ENCODE measurements at places on chromosomes 3 and 15.
A peak's percentile ranks its signal among the peaks of the same experiment; 100 is the strongest.

DNA sequence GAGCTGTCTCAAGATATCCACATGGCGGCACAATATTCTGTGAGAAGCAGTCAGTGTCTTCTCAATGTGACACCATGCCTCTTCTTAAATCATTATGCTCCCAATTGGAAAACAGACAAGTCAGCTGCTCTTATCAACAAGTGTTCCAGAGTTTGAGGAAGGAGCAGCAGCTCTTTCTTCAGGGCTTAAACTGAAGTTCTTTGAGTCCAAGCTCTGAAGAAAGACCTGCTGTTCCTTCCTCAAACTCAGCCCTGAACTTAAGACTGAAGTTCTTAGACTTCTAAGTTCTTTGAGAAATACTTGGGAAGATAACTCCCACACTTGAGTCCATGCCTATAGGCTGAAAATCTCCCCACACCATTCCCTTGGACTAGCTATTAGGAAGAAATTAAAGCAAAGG lies 43.4 kb downstream of the NPTN start:
- DNase-seq: no peak

DNA sequence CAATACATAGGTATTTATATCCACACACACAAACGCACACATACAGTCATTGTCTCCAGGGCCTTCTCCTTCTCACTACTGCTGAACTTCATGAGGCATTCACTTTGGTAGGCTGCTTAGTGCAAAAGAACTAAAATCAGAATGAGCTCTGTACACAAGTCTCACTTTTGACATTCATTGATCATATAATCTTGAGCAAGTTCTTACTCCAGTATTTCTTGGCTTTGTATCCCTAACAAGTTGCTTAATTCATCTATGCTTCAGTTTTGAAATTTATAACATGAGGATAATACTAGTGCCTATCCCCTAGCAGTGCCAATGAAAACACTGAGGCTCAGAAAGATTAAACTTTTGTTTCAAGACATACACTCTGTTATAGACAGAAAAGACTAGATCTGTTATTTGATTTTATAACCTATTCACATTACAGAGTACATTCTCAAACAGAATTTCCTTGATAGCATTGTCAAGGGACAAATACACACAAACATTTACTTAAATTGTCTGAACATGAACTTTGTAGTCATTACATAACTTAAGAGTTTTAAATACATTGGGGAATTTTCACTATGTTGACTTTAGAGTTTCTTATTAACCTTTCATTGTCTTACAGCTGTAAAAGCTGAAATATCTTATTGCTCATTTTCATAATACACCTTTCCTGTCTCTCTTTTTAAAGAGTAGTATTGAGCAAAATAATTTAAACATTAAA lies 55.0 kb upstream of the SI start:
- DNase-seq: no peak

- DNase-seq: peak; percentile 32
Measured at GRCh38 chr15:67170143-67170925, 84.1 kb downstream of the AAGAB start.

DNA sequence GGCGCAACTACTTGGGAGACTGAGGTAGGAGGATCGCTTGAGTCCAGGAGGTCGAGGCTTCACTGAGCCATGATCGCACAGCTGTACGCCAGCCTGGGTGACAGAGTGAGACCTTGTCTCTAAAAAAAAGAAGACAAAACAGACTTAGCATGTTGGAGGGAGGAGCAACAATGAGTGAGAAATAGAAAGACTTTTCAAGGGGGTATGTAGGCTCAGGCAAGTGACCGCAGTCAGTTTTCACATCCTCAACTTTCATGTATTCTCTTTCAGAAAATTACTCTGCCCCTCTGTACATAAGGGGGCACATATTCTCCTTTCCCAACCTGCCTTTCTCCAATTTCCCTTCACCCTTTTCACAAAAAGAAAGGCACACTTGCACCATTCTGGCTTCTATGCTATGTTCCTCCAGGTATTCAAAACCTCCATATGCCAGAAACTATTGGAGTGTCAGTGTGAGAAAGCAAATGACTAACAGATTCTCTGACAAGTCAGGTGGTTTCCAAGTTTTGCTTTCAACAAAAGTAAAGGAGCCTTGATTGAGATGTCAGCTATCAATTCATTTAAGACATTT lies 7.6 kb downstream of the NSUN3 start:
- no peak for DNase-seq

DNA sequence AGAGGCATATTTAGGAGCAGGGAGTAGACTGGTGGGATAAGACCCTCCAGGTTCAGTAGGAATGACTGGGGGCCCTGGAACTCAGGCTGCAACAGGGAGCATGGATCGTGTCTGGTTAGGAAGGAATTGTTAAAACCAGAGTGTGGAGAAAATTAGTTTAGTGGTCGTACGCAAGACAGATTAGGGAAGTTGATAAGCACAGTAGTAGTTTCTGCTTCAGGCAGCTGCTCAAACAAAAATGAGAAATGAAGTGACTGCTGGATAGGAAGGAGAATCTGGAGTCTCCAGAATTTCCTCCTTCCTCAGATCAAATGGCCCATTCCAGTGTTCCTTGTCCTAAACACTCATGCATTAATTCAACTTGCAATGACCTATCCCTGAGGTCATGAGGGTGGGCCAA lies 11.2 kb downstream of the MYD88 start:
- no peak for DNase-seq

GRCh38 chr15:68829068-68829467 lies 8.4 kb upstream of the ANP32A start:
- no peak for DNase-seq

GRCh38 chr3:58837856-58838255 lies 171.3 kb upstream of the FAM3D start:
- DNase-seq: no peak

DNA sequence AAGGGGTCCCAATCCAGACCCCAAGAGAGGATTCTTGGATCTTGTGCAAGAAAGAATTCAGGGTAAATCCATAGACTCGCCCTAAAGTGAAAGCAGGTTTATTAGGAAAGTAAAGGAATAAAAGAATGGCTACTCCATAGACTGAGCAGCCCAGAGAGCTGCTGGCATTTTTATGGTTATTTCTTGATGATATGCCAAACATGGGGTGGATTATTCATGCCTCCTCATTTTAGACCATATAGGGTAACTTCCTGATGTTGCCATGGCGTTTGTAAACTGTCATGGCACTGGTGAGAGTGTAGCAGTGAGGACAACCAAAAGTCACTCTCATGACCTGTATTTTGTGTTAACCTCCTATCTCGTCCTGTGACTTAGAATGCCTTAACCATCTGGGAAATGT lies 142.2 kb downstream of the DOCK3 start:
- DNase-seq: no peak

- no peak for DNase-seq
Measured at GRCh38 chr15:55819397-55820034, 76.6 kb upstream of the PRTG start.

DNA sequence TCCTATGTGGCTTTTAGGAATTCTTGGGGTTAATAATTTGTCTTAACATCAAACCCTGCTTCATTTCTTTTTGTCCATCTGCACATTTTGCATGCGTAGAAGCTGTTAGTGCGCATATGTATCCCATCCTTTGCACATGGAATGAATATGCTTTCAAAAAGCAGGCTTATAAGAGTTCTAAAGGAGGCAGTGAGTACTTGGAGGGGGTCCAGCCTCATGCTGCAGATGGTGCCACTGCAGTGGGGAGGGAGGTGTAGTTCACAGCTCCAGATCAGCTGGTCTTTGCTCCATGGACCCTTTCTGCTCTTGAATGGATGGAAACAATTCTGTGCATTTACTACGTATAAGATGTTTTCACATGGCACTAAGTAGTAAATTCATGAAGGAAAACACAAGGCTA lies 20.7 kb upstream of the SSR3 start:
- DNase-seq: no peak

DNA sequence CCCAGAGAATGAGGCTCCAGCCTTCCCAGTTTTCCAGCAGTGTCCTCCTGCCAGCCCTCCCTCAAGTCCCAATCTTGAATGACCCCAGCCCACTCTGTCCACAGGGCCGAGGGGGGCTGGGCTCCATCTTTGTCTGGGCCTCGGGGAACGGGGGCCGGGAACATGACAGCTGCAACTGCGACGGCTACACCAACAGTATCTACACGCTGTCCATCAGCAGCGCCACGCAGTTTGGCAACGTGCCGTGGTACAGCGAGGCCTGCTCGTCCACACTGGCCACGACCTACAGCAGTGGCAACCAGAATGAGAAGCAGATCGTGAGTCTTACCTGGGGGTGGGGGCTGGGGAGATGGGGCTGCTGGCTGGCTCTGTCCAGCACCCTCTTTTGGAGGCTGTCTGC lies 5.6 kb upstream of the FES start:
- DNase-seq: no peak

GRCh38 chr15:25385986-25386385 lies 52.8 kb downstream of the UBE3A start:
- no peak for DNase-seq

DNA sequence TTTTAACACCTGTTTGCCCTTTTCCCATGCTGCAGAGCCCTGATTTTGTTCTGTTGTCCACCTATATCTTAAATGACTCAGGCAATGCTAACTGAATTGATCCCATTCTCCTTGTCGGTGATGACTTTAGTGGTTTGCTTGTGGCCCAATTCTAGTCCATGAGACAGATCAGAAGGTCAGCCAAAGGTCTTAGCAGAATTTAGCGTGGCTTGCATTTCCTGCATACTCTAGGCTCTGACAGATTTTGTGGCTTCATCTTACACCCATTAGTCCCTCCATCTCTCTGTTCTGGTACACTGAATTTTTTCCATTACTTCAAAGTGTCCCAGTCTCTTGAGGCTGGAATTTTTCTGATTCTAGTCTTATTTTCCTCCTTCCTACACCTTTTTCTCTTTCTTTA lies 161.9 kb downstream of the STAC start:
- no peak for DNase-seq

DNA sequence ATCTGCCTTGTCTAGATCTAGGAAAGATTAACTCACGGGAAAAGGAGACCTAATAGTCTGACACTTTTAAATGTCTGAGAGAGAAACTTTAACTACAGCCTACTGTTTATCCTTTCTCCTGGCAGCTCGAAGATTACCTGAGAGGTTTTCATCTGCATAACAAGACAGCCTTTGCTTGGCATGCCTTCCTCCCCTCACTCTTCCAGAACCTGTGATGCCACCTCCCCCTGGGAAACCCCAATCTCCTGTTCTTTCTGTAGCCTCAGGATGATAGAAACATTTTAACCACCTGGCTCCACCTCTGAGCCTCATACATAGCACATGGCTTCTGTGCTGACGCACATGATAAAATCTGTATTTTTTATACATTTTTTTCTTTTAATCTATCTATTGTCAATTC lies 420.8 kb downstream of the CNTN6 start:
- no peak for DNase-seq

GRCh38 chr3:120460181-120460790 lies 9.5 kb upstream of the FSTL1 start:
- no peak for DNase-seq

DNA sequence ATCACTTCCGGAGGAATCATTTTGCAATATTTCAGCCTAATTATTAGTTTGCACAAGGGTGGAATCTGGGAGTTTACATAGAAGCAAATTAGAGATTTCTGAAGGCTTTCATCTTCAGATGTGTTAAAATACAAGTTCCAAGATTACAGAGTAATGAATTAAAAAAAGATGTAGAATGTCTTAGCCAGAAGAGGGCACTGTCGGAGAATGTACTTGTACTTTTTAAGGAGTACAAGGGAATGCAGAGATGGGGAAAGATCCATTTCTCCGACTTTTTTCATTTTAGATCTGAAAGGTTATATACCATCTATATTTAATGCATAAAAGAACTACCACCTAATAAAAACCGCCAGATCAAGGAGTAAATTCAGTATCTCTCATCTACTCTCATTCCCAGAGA lies 43.1 kb upstream of the WDR5B start:
- DNase-seq: no peak

- no peak for DNase-seq
Measured at GRCh38 chr3:149330609-149331331, 2.7 kb downstream of the TM4SF18 start.

DNA sequence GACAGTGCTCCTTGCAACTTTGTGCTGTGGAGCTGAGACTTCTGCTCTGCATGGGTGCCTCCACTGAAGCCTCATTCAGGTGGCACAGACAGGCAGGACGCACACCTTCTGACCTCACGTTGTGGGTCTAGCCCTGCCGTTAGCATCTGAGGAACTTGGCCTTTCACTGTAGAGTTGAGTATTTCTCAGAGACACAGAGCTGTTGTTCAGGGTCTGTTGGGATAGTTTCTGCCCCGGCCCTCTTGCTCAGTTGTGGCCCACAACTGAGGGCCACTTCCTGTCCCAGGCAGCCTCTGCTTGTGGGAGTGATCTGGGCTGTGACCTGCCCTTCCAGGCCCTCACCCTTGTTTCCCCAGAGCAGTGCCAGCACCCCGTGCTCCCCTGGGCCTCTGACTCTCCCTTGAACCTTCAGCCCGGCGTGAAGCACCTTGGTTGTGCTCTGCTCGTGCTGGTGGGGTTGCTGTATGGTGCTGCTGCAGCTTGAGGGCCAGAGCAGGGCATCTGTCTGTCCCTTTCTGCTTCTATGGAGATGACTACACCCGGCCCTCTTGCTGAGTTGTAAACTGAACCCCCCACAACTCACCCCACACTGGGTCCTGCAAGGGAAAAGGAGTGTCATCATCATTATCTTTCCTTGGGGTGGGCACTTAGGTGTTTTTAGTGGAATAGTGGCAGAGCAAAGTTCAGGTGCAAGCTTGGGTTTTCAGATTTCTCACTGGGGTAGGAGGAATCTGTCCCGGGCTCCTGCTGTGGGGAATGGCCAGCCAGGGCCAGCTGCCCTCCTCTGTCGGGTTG lies 11.7 kb downstream of the BAHD1 start:
- DNase-seq: no peak

GRCh38 chr3:114582929-114583328 lies 289.1 kb downstream of the TIGIT start:
- no peak for DNase-seq

DNA sequence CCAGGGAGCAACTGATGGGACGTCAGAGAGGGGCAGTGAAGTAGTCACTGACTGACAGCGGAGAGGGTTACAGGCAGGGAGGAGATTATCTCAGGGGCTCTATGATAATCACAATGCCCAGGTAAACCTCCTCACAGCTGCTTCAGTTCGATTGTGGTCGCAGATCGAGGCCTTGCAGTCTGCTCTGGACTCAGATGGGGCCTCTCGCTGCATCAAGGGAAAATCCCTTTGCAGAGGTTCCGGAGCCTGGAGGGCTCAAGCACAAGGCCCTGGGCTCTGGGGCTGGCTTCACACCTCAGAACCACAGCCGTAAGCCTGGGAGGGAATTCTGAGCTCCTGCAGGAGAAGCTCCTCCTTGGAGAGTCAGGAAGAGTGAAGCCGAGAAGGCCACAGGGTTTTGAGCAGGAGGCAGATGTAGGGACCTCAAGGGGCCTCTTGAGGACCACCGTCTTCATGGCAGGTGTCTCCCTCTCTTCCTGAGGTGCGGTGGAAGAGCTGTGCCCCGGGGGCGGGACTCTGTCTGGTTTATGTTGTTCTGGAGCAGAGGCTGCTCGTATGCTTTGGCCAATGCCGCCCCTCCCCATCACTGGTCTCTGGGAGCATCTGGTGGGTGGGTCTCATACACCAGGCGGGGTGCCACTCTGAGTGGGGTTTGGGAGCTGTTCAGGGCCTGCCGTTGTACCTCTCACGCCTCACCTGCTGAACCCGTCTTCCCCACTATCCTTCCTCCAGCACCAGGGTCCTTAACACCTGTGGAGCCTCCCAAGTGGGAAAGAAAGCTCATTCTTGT lies 19.5 kb upstream of the SNRPA1 start:
- no peak for DNase-seq

GRCh38 chr15:41894251-41894790 lies 468 bp upstream of the SPTBN5 start:
- DNase-seq: no peak

- no peak for DNase-seq
Measured at GRCh38 chr3:85667744-85668143, 709.0 kb downstream of the CADM2 start.
